Calu3 (cell line): ENCODE measurements at places on chromosomes 2 and 18. TPM values are rescaled to one million over a fixed set of nuclear protein-coding genes. Genes with fewer than 3 reads are reported as not detected.

DNA sequence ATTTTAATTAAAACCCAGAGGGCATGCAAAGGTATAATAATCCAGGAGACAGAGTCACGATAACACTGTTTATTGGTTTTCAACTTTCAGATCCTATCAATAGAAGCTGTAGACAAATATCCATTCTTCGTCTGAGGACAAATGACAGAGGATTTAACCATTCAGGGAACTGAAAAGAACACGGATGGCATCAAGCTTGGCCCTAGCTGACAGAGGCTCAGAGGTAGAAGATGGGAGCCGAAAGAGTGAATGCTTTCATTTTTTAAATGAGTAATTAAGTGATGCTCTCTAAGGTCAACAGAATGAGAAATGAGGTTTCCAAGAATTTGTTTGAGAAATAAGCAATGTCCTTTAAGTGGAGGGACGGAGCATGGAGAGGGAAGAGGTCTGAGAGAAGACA is 62.1 kb downstream of the BCL2 start:
- DNase-seq, result no peak
- H3K27ac ChIP-seq, result no peak overlapping the region
- peaks cover 36% of the 10 kb centered on the region for H3K27me3 ChIP-seq
- H3K4me1 ChIP-seq, result peaks cover 10% of the 10 kb centered on the region
- H3K36me3 ChIP-seq, result no peaks in the 10 kb centered on the region

The LINC00305 gene
- total RNA-seq, result not detected in 2 replicates

GRCh38 chr2:95539290-95539689 is 52.5 kb upstream of the TRIM43 start:
- H3K4me1 ChIP-seq, result peaks cover 7% of the 10 kb centered on the region
- no peak for DNase-seq
- peaks cover 4% of the 10 kb centered on the region for H3K36me3 ChIP-seq
- no peaks in the 10 kb centered on the region for H3K27me3 ChIP-seq
- no peak overlapping the region for H3K4me3 ChIP-seq
- no peak overlapping the region for H3K27ac ChIP-seq

GRCh38 chr18:27423581-27423980 is 238.5 kb upstream of the CHST9 start:
- H3K27ac ChIP-seq, result no peak overlapping the region
- H3K36me3 ChIP-seq, result no peaks in the 10 kb centered on the region
- H3K27me3 ChIP-seq, result no peaks in the 10 kb centered on the region

The SLC25A52 gene
- total RNA-seq, result not detected in 2 replicates

GRCh38 chr2:233501198-233502076 is 65.1 kb downstream of the USP40 start:
- DNase-seq, result no peak
- H3K27ac ChIP-seq, result no peak overlapping the region
- H3K4me3 ChIP-seq, result no peak overlapping the region
- H3K36me3 ChIP-seq, result no peaks in the 10 kb centered on the region
- H3K4me1 ChIP-seq, result peaks cover 7% of the 10 kb centered on the region
- no peaks in the 10 kb centered on the region for H3K27me3 ChIP-seq

The MLPH gene
- 39.8 and 47.2 TPM in 2 replicates for total RNA-seq

The SCTR gene
- 0.56 and 0.85 TPM in 2 replicates for total RNA-seq

- no peaks in the 10 kb centered on the region for H3K27me3 ChIP-seq
- peak; percentile 77 for DNase-seq
- H3K4me3 ChIP-seq, result peak overlapping the region; percentile 56
These were observed 120.8 kb downstream of the GAREM1 start for GRCh38 chr18:32349728-32350395.

The RASGRP3 gene
- 4.6 and 10.4 TPM in 2 replicates for total RNA-seq

- no peaks in the 10 kb centered on the region for H3K27me3 ChIP-seq
- H3K27ac ChIP-seq, result no peak overlapping the region
- H3K4me3 ChIP-seq, result no peak overlapping the region
- no peak for DNase-seq
- H3K36me3 ChIP-seq, result peaks cover 15% of the 10 kb centered on the region
These were observed 62.5 kb downstream of the STK39 start for GRCh38 chr2:168184681-168185513.

GRCh38 chr18:62323483-62324180 is 1.5 kb upstream of the TNFRSF11A start:
- peaks cover 47% of the 10 kb centered on the region for H3K4me1 ChIP-seq

The REG1A gene
- not detected in 2 replicates for total RNA-seq

The RNF152 gene
- 1.0 TPM in 2 replicates for total RNA-seq

- H3K4me3 ChIP-seq, result no peak overlapping the region
- H3K36me3 ChIP-seq, result no peaks in the 10 kb centered on the region
- no peak for DNase-seq
- H3K4me1 ChIP-seq, result peaks cover 53% of the 10 kb centered on the region
- peak overlapping the region; percentile 14 for H3K27ac ChIP-seq
- H3K27me3 ChIP-seq, result no peaks in the 10 kb centered on the region
These were observed 107.5 kb upstream of the SERPINE2 start for GRCh38 chr2:224146356-224147160.

GRCh38 chr2:156625360-156626170 is 189.4 kb downstream of the GPD2 start:
- DNase-seq, result no peak
- H3K4me3 ChIP-seq, result no peak overlapping the region
- no peaks in the 10 kb centered on the region for H3K27me3 ChIP-seq
- no peaks in the 10 kb centered on the region for H3K36me3 ChIP-seq
- no peak overlapping the region for H3K27ac ChIP-seq

GRCh38 chr2:85012855-85013254 is 41.9 kb downstream of the KCMF1 start:
- DNase-seq, result no peak
- no peak overlapping the region for H3K4me3 ChIP-seq
- no peaks in the 10 kb centered on the region for H3K27me3 ChIP-seq
- peaks cover 7% of the 10 kb centered on the region for H3K36me3 ChIP-seq

- H3K36me3 ChIP-seq, result no peaks in the 10 kb centered on the region
- no peak for DNase-seq
- no peak within 1 kb of the TSS for H3K4me3 ChIP-seq
- no peaks in the 10 kb centered on the region for H3K4me1 ChIP-seq
- H3K27ac ChIP-seq, result no peak within 1 kb of the TSS
These were observed at the start of gene AGXT for GRCh38 chr2:240868286-240869108. Gene AGXT, plus strand, starts transcription at chr2:240868824. Its CDS starts 42 bp downstream, at chr2:240868866.

- H3K4me3 ChIP-seq, result no peak overlapping the region
- no peak overlapping the region for H3K27ac ChIP-seq
- peaks cover 18% of the 10 kb centered on the region for H3K27me3 ChIP-seq
- peaks cover 28% of the 10 kb centered on the region for H3K4me1 ChIP-seq
These were observed 47.3 kb upstream of the ODC1 start for GRCh38 chr2:10495311-10495987.

GRCh38 chr18:22034276-22034675 is 135.1 kb upstream of the GATA6 start:
- H3K4me3 ChIP-seq, result no peak overlapping the region
- H3K4me1 ChIP-seq, result peaks cover 23% of the 10 kb centered on the region
- H3K36me3 ChIP-seq, result peaks cover 10% of the 10 kb centered on the region
- H3K27me3 ChIP-seq, result no peaks in the 10 kb centered on the region
- DNase-seq, result no peak

The G6PC2 gene
- total RNA-seq, result not detected in 2 replicates

- no peak overlapping the region for H3K4me3 ChIP-seq
- H3K36me3 ChIP-seq, result no peaks in the 10 kb centered on the region
- peaks cover 66% of the 10 kb centered on the region for H3K27me3 ChIP-seq
These were observed 41.5 kb upstream of the PUM2 start for GRCh38 chr2:20391951-20392699.

- DNase-seq, result no peak
- H3K27ac ChIP-seq, result no peak overlapping the region
- H3K4me1 ChIP-seq, result no peaks in the 10 kb centered on the region
- peaks cover 70% of the 10 kb centered on the region for H3K27me3 ChIP-seq
- no peaks in the 10 kb centered on the region for H3K36me3 ChIP-seq
These were observed 198.9 kb downstream of the ACKR3 start for GRCh38 chr2:236768393-236769140.

The STAT4 gene
- 0.85 and 1.3 TPM in 2 replicates for total RNA-seq

DNA sequence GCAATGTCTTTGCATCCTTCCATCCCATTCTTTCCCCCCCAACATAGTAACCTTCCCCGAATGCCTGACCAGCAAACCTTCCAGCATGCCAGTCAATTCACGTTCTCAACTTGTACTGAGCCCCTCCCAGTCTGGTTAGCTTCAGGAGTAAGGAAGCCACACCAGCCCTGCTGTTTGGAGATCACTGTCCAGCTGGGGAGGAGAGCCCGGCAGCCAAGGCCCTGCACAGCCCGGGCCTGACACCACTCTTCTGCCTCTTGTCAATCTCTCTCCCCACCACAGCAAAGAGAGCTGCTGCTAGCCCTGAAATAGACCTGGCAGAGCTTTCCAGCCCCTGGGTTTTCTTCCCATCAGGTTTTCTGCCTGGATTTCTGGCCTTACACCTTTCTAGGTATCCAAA is 185.8 kb upstream of the ID2 start:
- no peak overlapping the region for H3K27ac ChIP-seq
- no peak overlapping the region for H3K4me3 ChIP-seq
- no peak for DNase-seq

- H3K36me3 ChIP-seq, result peaks cover 36% of the 10 kb centered on the region
- H3K27me3 ChIP-seq, result no peaks in the 10 kb centered on the region
- peaks cover 65% of the 10 kb centered on the region for H3K4me1 ChIP-seq
- peak; percentile 23 for DNase-seq
- H3K27ac ChIP-seq, result peak overlapping the region; percentile 77
- H3K4me3 ChIP-seq, result peak overlapping the region; percentile 40
These were observed 53.4 kb downstream of the PKP4 start for GRCh38 chr2:158509928-158510797.

The CYP26B1 gene
- total RNA-seq, result 3.0 and 5.1 TPM in 2 replicates

DNA sequence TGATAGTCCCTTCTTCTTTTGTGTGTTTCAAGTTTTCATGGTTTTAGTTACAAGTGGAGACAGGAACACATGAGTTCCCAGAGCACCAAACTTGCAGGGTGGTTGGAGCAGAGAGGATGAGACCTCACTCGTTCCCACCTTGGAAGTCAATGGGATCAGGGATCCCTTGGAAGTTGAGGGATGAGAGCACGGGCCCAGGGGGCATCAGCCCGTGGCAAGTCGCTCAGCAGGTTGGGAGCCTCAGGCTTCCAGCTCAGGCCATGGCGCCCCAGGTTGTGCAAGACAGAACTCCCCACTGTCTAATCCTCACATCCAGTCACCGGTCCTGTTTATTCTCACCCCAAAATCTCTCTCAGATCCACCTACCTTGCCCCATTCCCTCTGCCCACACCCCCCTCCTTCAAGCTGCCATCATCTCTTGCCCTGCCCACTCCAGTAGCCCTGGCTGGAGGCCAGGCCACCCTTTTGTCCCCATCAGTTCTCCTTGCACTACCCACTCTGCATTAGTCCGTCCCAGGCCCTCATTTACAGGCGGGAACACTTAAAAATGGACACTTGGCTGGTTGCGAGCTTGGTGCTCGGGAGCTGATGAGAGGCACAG is 37.6 kb upstream of the FOSL2 start:
- H3K36me3 ChIP-seq, result peaks cover 11% of the 10 kb centered on the region
- H3K27ac ChIP-seq, result no peak overlapping the region
- DNase-seq, result no peak
- peaks cover 15% of the 10 kb centered on the region for H3K4me1 ChIP-seq
